ENCODE measurements at places on chromosomes 1 and 21. TPM values are rescaled to one million over a fixed set of nuclear protein-coding genes. Genes with fewer than 3 reads are reported as not detected.

The C1QTNF12 gene
- total RNA-seq: 0.45 TPM

The NHLH1 gene
- 14.3 TPM for total RNA-seq

The CFHR4 gene
- not detected for total RNA-seq

The SLC50A1 gene
- 4.6 TPM for total RNA-seq

DNA sequence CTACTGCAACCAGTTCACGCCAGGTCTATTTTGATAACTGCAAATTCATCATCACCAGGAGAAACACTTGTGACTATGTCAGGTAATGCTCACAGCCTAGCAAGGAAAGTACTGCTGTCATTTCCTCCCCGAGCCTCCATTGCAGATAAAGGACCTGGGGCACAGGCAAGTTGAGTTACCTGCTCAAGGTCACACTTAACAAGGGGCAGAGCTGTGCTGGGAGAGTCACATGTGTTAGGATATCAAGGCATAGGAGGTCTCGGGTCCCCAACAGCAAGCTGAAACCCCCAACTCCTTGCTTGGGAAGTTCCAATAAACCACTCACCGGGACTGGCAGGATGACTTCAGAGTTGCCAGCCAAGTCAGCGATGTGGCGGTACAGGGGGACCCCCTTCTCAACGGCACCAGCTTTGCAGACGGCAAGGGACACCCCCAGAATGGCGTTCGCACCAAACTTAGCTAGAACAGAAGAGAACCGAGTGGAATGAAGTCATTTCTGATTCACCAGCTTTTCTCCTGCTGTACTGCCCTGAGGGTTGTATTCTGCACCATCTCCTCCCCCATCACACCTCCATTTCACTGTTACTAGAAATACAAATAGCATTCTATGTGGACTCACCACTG lies 11.6 kb downstream of the ENO1 start:
- no peak for DNase-seq

DNA sequence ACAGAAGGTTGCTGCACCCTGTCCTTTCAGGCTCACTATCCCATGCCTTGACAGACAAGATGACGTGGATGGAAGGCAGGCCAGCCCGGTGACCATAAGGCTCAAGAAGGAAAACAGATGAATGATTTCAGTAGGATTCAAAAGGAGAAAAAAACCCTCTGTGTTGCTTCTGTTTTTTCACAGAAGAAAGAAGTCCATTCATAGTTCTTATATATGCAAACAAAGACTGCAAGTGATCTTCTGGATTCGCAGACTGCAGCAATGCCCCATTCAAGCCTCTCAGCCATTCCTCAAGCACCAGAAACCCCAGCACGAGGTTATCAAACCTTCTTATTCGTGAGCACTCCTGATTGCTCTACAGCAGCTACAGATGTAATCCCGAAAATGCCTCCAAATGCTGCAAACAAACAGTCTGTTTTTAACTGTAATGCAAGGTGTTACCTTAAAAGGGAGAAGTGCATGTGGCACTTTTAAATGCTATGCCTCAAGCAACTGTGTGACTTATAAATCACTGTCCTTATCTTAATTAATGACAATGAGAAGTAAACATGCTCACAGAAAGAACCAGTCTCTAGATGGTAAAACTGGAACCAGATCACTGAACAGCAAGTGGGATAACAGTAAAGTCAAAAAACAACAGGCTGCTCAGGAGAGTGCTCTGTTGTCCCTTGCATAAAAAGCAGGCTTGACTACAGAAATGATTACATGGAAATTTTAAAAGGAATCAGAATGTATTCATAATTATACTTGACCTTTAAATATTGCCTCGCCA lies 173.9 kb downstream of the HHIPL2 start:
- no peak for DNase-seq

DNA sequence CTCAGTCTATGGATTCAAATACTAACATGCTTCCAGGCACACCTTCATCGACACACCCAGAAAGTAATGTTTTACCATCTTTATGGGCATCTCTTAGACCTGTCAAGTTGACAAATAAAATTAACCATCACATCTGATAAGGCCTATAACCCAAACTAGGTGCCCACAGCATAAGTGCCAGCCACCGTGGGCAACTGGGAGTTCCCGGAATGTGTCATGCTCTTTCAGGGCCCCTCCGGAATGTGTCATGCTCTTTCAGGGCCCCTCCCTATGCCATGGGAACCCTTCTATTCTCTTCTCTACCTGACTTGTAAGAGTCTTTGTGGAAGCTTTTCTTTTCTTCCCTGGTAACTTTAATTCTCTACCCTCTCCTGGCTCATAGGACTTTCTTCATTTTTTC lies 26.6 kb downstream of the KRTAP24-1 start:
- no peak for DNase-seq

DNA sequence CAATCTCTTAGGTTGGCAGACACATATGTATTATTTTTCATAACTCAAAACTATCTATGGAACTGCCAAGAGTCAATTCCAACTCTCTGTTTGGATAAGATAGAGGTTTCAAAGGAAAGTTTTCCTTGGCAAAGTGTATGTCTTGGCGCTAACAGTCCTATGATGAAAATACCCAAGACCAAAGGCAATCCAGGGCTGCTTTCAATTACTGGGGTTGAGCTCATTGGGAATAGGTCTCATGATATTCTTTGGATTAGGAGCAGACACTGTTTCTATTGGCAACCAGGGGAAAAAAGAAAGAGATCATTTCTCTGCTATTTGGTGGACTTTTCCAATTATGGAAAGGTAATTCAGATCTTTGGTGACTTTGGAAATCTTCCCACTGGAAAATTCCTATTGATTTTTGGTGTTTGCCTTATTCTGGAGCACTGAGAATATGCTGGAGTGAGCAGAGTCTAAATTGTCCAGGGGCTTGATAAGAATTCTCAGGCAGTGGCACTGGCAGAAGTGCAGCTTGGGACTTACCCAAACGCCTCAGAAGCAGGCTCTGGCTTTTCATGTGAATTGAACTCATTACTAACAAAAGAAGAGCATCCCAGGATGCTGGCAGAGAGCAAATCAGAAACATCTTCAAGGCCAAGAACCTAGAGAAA lies 20.4 kb upstream of the PLXNA2 start:
- no peak for DNase-seq

GRCh38 chr1:17957588-17958267 lies 149.9 kb upstream of the IGSF21 start:
- no peak for DNase-seq

Measured in cerebellum (tissue), 4 donors.